ENCODE measurements at places on chromosomes 4 and X.

GRCh38 chrX:136143711-136144110 lies 3.6 kb upstream of the FHL1 start:
- DNase-seq: no peak

GRCh38 chrX:38699121-38699520 lies 102.1 kb upstream of the MID1IP1 start:
- no peak for DNase-seq

GRCh38 chrX:10979956-10980355 lies 131.2 kb upstream of the HCCS start:
- DNase-seq: no peak

DNA sequence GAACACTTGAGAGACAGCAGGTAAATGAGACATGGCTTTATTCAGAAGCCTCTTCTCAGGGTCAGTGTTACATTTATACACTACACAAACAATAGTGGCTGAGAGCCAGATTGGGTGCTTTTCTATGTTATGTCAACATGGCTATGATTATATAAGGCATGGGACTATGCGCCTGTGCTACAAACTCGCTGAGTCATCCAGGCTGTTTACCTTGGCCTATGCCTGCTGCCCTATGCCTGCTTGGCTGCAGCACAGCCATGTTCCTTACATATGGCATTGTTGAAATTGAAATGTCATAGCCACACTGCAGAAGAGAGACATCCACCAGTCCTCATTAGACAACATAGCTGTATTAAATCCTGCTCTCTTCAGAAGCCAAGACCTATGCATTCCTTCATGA lies 236.3 kb upstream of the NWD2 start:
- peak; percentile 1 for DNase-seq

GRCh38 chr4:182806259-182807252 lies 110.6 kb downstream of the DCTD start:
- peak; percentile 95 for DNase-seq

GRCh38 chr4:154189346-154189745 lies 302.3 kb downstream of the DCHS2 start:
- peak; percentile 14 for DNase-seq
